CD4-positive, alpha-beta T cell treated with Interleukin-10 for 1 hour (primary cell): ENCODE measurements at places on chromosomes 3 and 15.

- no peak for DNase-seq
Observed at GRCh38 chr3:43709022-43709421, 18.3 kb downstream of the ABHD5 start.

- DNase-seq = no peak
Observed at GRCh38 chr3:126969586-126969985, 13.3 kb upstream of the PLXNA1 start.

DNA sequence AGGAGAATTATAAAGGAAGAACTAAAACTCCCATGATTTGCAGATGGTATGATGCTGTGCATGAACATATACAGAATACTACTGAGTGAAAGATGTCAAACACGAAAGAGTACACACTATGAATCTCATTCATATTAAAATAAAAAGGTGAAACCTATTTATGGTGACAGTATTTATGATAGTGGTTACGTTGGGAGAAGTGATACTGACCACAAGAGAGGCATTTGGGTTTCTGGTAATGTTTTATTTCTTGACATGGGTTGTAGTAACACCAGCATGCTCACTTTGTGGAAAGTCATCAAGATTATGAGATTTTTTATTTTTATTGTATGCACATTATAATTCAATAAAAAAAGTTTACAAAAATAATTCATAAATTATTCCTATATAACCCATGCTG lies 324.0 kb downstream of the GAP43 start:
- DNase-seq = no peak

- DNase-seq = no peak
Observed at GRCh38 chr3:174068035-174068434, 670.5 kb downstream of the NLGN1 start.

GRCh38 chr3:99666201-99666600 lies 27.8 kb downstream of the COL8A1 start:
- no peak for DNase-seq

GRCh38 chr3:127629467-127630403 lies 750 bp downstream of the PODXL2 start:
- DNase-seq = peak; percentile 50

- DNase-seq = no peak
Observed at GRCh38 chr3:184391266-184391665, 11.4 kb downstream of the CHRD start.

GRCh38 chr3:36650271-36650671 lies 114.1 kb downstream of the DCLK3 start:
- DNase-seq = no peak

- no peak for DNase-seq
Observed at GRCh38 chr3:189353318-189353965, 181.7 kb downstream of the TPRG1 start.

GRCh38 chr3:107676469-107677309 lies 153.9 kb downstream of the BBX start:
- peak; percentile 25 for DNase-seq

DNA sequence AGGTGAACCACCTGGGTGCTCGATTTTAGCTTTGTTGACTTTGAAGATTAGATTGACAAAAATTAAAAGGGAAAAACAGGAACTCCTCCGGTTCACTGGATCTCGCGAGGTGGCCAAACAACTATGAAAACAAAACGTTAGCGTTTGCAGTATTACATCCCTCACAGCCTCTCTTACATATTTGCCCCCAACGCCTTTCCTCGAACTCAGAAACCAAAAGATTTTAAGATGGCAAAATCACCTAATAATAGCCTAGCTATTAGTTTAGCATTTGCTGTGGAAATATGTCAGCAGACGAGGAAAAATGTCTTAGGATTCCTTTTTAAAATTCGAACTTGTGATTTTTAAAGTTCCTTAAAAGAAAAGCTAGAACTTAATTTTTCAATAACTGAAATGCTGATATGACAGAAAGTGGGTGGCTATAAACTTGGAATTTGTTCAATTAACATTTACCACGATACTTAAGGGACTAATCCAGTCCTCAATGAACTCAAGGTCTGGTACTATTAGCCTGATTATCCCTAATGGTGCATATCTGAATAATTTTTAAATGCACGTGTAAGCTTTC lies 491 bp upstream of the SENP7 start:
- DNase-seq = no peak

DNA sequence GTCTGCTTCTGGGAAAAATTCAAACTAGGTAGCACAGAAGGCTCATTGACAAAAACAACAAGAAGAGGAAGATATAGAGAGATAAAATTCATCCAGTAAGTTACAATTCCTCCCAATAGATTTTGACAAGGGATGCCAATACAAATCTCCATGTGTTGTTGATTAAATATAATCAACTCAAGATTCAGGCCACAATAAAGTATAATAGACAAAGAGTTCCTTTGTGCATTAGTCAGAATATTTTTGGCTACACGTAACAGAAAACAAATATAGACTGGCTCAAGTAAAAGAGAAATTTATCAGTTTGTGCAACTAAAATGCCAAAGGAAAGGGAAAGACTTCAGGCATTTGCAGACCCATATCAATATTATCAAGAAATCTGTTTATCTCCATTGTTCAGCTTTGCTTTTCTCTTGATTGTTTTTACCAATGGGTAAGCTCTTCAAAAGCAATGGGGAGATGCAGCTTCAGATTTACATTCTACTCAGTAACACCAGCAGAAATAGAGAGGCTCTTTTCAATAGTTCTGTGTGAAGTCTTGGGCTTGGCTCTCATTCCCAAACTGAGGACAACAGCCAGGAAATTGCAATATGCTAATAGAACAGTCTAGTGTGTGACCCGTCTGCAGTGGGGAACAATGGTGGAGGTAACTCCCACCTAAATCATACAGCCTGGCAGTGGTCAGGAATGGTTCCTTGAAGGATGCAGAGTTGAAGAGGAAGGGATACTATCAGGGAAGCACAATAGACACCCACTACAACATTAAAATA lies 77.6 kb upstream of the PROK2 start:
- DNase-seq = no peak

GRCh38 chr3:126380011-126380768 lies 14.5 kb upstream of the CFAP100 start:
- no peak for DNase-seq

DNA sequence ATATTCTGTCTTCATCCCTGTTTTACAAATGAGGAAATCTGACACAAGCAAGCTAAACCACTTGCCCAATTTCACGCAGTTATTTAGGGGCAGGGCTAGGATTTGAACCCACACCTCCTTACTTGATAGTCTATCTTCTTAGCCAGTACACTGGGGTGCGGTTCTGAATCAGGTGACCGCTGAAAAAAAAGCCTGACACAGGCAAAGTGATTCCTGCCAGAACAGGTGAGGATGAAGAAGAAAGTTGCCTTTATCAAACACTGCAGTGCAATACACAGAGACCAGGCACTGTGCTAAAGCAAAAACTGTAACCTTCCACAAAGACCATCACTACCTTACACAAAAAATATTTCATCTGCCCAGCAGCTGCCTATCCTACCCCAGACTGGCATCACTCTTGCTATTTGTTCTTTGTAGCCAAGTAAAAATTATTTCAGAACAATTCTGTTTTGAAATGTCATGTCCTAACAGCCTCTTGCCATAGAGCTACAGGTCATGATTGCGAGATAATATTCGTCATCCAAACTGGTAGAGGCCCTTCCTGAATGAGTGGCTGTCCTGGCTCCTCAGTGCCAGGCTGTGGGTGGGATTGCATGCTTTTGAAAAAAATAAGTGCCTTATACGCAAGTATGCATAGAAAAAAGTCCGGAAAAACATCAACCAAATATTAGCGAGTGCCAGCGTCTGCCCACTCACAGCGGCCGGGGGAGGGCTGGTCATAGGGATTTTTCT lies 142.3 kb upstream of the TPM1 start:
- DNase-seq = no peak

GRCh38 chr3:536417-536813 lies 339.9 kb downstream of the CHL1 start:
- DNase-seq = no peak
